Activated CD8-positive, alpha-beta memory T cell treated with anti-CD3 and anti-CD28 coated beads, Interleukin-2, amount 10 ng/mL, durations not matched to agents 7 days and 5 days (primary cell): ENCODE measurements at places on chromosomes 2 and 18.

DNA sequence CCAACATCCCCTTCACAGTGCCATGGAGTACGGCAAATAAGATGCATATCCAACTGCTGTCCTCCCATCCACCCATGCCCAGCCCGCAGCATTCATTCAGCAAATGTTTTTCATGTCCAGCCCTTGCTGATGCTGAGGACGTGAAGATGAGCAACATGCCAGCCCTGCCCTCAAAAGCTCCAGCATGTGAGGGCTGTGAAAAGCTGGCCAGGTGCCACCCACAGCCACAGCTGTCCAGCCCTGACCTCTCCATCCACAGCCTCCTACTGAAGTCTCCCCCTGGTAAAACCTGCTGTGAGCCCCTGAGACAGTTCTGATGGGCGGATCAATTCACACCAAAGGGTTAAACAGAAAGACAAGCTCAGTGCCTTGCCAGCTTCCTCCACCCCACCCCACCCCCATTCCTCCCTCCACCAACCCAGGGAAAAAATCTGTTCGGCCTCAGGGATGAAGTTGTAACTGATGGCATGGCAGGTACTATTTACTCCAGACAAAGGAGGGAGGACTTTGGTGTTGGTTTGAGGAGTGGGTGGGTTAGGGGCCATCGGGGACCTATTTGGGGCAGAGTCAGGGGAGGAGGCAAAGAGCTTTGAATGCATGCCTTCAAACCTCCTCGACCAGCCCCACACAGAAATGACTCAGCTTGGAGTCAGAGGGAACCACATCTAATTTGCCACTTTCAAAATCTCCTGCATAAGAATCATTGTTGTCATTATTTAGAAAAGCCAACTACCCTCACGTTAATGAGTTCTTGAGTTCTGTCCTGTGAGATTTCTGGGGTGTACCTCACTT lies 4.3 kb downstream of the ZBTB7C start:
- DNase-seq, result no peak

GRCh38 chr2:56589835-56590234 lies 406.0 kb downstream of the CCDC85A start:
- no peak for DNase-seq

GRCh38 chr2:112181571-112182290 lies 43.5 kb downstream of the FBLN7 start:
- no peak for DNase-seq

- DNase-seq, result no peak
Observed at GRCh38 chr18:45386041-45386655, 229.1 kb upstream of the SLC14A2 start.

GRCh38 chr2:43511199-43511598 lies 84.6 kb downstream of the THADA start:
- no peak for DNase-seq

- DNase-seq, result peak; percentile 69
Observed at GRCh38 chr2:96546321-96546720, 9.8 kb downstream of the ARID5A start.

DNA sequence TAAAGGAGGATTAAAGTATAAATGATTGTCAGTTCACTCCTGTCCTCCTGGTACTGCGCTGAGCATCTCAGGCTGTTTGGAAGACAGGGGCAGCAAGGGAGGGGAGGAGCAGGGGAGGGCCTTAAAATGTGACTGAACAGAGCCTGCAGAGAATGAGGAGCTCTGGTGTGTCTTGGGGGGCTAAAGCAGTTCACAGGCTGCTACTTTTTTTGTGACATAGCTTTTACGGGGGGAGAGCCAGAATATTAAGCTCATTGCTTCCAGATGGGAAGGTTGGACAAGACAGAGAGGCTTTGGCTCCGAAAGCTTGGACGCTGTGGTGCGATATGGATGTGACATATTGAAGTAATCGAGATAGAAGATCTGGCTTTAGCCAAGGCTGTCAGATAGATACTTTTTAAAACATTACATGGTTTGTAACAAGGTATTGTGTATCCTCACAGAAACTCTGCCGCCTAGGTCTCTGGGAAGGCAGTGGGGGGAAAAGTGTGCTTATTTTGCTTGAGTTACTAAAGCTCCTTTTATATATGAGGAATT lies 40.5 kb downstream of the RDH14 start:
- no peak for DNase-seq

- DNase-seq, result peak; percentile 61
Observed at GRCh38 chr2:203637471-203638167, 68.8 kb upstream of the CD28 start.

DNA sequence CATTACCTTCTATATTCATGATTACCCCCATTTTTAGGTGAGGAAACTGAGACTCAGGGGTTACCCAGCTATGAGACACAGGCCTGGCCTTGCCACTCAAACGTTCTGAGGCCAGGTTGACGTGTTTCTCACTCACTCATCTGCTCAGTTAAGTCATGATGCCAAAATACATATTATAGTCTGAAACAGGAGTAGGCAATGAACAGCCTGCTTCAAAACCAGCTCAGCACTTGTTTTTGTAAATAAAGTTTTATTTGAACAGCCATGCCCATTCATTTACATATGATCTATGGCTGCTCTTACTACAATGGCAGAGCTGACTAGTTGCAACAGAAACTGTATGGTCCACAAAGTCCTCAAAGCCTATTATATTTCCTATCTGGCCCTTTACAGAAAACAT lies 74.1 kb upstream of the SMAD2 start:
- no peak for DNase-seq

DNA sequence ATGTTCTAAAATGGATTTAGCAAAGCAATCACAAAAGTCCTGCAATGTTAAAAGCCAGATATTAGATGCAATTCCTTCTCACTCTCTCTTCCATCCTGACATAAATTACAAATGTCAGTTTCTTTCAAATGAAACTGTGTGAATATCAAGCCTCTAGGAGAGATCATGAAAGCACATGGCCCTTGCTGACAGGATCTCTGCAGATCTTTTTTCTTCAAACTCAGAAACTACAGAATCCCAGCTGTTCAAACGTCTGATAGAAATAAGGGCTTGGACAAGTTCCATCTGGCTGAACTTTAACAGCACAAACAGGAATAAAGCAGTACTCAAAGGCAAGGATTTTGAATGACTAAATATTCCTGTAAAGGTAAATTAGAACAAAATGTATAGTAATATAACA lies 47.6 kb downstream of the PDE1A start:
- DNase-seq, result no peak

DNA sequence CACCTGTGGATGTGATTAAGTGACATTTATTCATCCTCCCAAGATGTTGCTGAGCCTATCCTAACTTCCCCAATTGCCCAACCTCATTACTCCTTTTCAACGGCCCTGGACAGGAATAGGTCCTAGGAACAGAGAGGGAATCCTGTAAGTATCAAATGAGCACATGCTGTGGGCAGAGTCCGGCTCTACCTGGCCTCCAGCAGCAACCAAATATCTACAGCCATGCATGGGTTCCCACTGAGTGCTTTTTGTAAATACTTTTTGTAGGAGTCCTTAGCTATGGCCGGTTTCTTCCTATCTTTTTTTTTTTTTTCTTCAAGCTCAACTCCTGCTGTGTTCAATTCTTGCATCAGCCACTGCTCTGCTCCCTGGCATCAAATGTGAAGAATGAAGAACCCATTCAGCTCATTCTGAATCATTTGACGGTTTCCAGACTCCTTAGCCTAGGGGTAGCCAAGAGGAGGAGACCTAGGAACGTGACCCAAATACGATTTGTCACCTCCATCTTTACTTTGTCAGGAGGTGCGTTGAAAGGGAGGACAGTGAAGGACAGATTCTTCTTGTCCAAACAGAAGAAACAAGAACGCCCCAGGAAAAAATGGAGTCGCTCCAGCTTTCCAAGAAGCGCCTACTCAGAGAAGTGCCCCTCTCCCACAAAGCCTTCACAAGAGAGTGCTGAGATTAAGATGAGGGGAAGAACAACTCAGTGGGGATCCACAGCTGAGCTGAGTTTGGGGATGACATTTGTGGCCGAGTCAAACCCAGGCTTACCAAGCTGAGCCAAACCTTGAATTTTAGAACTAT lies 46.7 kb upstream of the LCLAT1 start:
- DNase-seq, result no peak

DNA sequence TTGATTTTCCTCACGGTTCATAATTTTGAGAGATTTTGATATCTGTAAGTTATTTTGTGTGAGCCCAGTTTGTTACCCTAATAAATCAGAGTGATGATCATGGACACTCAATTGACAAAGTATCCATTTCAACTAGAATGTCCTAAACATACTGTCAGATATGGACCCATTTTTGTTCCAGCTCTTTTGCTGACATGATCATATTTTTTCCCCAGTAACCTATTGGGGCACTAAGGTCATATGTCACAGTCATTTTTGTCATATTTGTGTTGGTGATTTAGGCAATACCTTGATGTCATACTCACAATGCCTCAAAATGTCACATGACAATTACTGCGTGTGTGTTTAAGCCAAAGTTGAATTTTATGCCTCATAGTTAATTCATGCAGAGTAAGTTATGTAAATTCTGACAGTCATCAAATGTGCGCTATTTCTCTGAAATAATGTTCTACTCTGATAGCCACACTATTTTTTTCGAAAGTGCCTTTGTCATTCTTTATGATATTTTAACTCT lies 218.7 kb downstream of the ARHGAP15 start:
- no peak for DNase-seq

DNA sequence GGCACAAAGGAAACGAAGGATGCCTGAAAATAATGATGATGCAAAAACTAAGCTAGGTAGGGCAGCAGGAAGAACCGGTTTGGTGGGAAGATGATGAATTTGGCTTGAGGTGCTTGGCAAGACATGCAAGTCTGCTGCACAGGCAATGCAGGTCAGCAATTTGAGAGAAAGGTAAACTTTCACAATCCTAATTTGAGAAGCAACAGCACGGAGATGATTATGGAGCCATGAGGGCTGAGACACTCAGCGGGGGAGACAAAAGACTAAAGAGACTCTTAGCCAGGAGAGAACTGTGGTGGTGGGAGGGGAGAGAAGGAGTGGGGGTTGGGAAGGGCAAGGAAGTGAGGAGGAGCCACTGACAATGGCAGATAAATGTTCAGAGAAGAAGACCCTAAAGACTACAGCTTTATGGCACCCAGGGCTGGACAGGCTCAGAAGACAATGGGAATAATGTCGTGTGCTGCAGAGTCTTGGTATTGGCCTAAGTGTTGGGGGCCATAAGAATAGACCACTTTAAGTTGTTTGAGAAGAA lies 19.4 kb upstream of the RNF149 start:
- no peak for DNase-seq

DNA sequence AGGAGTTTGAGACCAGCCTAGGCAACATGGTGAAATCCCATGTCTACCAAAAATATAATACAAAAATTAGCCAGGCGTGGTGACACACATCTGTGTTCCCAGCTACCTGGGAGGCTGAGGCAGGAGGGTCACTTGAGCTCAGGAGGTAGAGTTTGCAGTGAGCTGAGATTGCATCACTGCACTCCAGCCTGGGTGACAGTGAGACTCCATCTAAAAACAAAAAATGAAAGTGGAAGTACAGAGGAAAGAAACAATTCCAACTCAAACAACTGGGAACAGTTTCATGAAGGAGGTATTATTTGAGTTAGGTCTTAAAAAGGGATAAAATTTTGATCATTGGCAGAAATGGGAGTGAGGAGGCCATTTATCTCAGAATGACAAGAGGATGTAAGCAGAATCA lies 6.3 kb upstream of the RAB1A start:
- no peak for DNase-seq

GRCh38 chr2:43210467-43211303 lies 15.7 kb downstream of the ZFP36L2 start:
- DNase-seq, result no peak

GRCh38 chr18:24876266-24876665 lies 415.8 kb downstream of the HRH4 start:
- DNase-seq, result no peak

- no peak for DNase-seq
Observed at GRCh38 chr2:86251840-86252266, 52.6 kb downstream of the MRPL35 start.

- DNase-seq, result no peak
Observed at GRCh38 chr2:32450851-32451250, 94.0 kb downstream of the BIRC6 start.

GRCh38 chr2:37125416-37125815 lies 31.4 kb downstream of the EIF2AK2 start:
- DNase-seq, result no peak

GRCh38 chr18:55455938-55456337 lies 132.1 kb downstream of the TCF4 start:
- DNase-seq, result no peak

- DNase-seq, result no peak
Observed at GRCh38 chr2:25293958-25294562, 47.7 kb downstream of the DNMT3A start.

- no peak for DNase-seq
Observed at GRCh38 chr2:208010506-208010905, 14.8 kb downstream of the PLEKHM3 start.

DNA sequence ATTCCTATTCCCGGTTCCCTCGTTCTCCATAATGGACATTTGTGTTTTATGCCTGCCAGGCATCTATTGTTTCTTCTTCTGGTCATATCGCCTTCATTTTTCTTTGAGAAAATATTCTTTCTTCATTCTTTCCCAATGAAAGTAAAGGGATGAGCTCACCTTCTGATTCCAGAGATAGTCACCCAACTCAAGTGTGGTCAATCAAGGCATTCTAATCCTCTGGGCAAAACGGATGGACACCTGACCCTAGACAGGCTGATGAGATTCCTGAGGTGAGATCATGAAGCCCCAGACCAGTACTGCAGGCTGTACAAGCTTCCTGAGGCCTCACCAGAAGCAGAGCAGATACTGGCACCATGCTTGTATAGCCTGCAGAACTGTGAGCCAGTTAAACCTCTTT lies 52.8 kb downstream of the GAD1 start:
- DNase-seq, result no peak

- DNase-seq, result no peak
Observed at GRCh38 chr2:26130763-26131162, 42.1 kb upstream of the GAREM2 start.

- no peak for DNase-seq
Observed at GRCh38 chr18:8911408-8912340, 190.8 kb upstream of the NDUFV2 start.

DNA sequence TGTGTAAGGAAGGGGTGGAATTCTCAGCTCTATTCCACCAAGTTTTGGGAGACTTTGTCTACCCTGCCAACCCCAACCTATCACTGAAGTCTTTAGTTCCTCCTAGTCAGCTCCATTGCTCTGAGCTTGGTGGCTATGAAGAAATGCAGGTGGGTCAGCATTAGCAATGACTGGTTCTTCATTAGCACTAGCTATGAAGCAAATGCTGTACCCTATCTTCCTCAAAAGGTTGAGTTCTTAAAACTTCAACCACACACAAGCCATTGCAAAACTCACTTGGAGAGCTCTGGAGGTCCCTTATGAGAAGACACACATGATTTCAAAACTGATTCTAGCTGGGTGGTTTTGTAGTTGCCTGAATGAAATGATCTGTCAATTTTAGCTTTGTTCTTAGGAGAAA lies 193.8 kb downstream of the IKZF2 start:
- DNase-seq, result no peak

- peak; percentile 61 for DNase-seq
Observed at GRCh38 chr2:54665436-54665856, 58.0 kb upstream of the EML6 start.

GRCh38 chr2:184596819-184597411 lies 1.4 kb upstream of the ZNF804A start:
- DNase-seq, result no peak

DNA sequence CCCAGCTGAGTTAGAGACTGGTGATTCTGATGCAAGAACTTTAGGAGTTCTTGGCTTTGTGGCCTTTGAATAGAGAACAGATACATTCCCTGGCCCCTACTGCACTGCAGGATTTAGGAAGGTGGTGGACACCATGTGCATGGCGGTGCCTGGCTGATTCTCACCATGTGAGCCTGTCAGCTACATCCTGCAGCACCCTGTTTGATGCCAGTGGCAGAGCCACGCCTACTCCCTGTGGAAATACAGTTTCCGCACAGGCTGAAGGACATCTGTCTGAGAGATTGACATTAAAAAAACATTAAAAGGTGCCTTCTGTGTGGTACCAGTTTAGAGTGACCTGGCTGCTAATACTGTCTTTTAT lies 50.0 kb downstream of the KCNE4 start:
- DNase-seq, result no peak
